ENCODE measurements at places on chromosomes 7 and 10.

DNA sequence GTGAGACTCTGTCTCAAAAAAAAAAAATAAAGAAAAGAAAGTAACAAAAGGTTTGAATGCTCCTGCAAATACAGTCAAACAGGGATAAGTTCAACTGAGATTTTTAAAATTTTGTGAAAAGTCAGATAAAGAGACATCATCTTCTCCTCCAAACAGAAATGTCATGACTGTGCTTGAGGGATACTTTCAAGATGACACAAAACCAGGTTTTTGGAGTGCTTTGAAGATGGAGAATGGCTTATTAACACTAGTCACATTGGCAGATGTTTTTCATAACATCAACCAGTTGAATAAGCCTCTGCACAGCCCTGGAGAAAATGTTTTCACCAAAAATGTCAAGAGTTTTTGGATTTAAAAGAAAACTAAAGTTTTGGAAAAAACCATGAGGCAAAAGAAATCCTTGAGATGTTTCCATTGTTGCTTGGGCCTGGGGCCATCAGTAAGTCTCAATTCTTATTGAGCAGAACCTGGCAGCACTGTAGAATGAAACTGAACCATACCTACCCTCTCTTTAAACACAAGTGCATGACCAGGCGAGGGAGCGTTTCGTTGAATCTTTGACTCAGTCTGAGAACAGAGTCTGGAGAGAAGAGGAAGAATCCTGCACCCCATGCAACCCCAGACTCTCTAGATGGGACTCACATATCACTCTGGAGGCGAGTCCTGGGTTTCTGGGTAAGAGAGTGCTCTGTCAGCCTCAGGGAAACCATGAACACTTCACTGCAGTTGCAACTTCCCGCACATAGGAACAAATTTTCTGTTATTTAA is 37.4 kb upstream of the PRKCQ start:
- DNase-seq, result no peak

- DNase-seq, result peak; percentile 66
Measured at GRCh38 chr10:85043207-85043606, 714.8 kb downstream of the CCSER2 start.

GRCh38 chr7:47653550-47654411 is 71.9 kb upstream of the TNS3 start:
- peak; percentile 10 for DNase-seq

GRCh38 chr7:142508251-142508650 is 241.0 kb upstream of the PRSS1 start:
- no peak for DNase-seq

DNA sequence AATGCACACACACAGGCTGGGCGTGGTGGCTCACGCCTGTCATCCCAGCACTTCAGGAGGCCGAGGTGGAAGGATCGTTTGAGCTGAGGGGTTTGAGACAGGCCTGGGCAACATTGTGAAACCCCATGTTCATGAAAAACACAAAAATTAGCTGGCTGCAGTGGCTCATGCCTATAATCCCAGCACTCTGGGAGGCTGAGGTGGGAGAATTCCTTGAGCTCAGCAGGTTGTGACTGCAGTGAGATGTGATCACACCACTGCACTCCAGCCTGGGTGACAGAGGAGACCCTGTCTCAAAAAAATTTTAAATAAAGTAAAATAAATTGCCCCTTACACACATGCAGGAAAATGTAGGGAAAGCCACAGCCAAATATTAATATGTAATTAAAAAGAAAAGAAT is 44.1 kb downstream of the RNF32 start:
- DNase-seq, result no peak

- DNase-seq, result no peak
Measured at GRCh38 chr7:45421806-45422205, 152.4 kb upstream of the ADCY1 start.

DNA sequence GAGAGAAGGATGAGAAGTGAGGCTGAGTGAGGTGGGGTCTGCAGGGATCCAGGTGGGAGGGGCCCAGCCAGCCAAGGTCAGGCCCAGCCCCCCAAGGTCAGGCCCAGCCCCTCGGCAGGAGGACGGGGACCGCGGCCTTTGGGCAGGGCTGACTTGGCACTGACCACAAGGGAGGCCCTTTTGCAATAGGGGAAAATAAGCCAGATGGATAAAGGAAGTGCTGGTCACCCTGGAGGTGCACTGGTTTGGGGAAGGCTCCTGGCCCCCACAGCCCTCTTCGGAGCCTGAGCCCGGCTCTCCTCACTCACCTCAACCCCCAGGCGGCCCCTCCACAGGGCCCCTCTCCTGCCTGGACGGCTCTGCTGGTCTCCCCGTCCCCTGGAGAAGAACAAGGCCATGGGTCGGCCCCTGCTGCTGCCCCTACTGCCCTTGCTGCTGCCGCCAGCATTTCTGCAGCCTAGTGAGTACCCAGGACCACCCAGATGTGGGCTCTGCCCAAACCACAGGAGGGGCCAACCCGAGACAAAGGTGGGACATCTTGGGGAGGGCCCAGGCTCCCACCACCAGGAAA is at the start of gene PILRA:
Gene PILRA, plus strand, starts transcription at position 227 of the 571 bp plus-strand sequence. Its CDS starts 170 bp downstream, at position 397.
- DNase-seq, result no peak

DNA sequence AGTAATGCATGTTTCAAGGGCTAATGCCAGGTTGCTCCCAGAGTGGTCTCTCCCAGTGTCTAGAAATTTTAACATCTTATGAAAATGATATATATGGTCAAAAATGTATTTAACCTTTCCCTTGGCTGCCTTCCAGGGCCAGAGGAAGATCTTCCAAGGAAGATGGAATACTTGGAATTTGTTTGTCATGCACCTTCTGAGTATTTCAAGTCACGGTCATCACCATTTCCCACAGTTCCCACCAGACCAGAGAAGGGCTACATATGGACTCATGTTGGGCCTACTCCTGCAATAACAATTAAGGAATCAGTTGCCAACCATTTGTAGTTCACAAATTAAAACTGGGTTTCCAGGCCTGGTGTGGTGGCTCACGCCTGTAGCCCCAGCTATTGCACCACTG is 9.0 kb downstream of the GATAD1 start:
- DNase-seq, result no peak

GRCh38 chr7:21753071-21753470 is 192.6 kb downstream of the CDCA7L start:
- no peak for DNase-seq

DNA sequence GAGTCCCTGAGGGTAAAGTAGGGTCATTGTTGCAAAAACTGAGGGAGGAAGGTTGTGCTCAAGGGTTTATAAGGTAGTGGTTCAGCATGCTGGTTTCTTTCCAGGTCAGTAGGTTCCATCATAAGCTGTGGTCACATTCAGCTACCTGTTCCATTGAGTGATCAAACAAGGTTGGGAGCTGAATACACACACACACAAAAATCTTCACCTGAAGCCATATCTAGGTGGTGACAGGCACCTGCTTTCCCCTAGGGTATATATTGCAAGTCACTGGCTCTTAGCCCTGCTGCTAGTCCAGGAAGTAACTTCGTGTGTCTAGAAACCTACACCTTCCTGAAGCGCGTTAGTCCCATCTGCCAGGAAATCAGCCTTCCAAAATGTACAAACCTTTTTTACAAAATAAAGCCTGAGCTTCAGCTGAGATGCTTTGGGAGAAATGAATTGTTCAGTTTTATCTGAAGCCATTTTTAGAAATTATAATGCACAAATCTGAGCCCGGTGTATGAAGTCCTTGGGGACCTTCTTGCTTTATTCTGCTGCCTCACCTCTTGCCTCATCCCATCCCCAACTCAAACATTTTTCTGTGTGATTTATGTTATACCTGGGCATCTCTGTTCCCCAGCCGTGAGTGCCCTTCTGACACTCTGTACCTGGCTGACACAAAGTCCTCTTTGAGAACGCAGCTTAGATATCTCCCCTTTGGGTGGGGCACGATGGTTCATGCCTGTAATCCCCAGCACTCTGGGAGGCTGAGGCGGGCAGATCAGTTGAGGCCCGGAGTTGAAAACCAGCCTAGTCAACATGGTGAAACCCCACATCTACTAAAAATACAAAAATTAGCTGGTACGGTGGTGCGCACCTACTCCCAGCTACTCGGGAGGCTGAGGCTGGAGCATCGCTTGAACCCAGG is 10.6 kb upstream of the LAMTOR4 start:
- DNase-seq, result peak; percentile 72

DNA sequence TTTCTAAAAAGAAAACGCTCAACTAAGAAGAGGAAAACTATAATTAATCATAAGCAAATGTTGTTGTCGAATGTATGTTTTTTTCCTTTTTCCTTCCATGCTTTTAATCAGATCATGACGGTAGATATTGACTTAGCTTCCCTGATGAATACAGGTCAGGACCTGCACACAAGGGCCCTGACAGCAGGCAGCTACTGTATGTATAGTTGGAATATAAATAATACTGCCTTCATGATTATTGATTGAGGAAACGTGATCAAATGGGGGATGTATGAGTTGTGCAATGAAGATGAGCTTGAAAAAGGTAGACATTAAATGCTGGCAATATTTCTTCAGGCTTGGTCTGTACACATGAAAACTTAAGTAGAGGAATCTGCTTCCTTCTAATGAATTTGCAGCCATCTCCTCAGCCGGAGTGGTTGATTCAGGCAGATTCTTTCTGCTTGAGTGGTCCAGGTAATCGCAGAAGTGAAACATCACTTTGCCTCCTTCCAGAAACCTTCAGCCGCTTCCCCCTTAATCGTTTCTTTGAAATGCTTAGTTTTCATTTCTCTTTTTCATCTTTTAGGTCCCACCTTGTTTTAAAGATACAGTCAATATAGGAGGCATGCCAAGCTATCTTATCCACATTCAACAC is 656.5 kb downstream of the SDK1 start:
- DNase-seq, result no peak

- no peak for DNase-seq
Measured at GRCh38 chr7:47428768-47429472, 153.0 kb downstream of the TNS3 start.
